ENCODE measurements at places on chromosomes 1 and 21.
A peak's percentile ranks its signal among the peaks of the same experiment; 100 is the strongest.

- DNase-seq, result no peak
Observed at GRCh38 chr1:208615371-208615770, 371.2 kb upstream of the PLXNA2 start.

- no peak for DNase-seq
Observed at GRCh38 chr1:52628614-52629324, 4.2 kb upstream of the SHISAL2A start.

DNA sequence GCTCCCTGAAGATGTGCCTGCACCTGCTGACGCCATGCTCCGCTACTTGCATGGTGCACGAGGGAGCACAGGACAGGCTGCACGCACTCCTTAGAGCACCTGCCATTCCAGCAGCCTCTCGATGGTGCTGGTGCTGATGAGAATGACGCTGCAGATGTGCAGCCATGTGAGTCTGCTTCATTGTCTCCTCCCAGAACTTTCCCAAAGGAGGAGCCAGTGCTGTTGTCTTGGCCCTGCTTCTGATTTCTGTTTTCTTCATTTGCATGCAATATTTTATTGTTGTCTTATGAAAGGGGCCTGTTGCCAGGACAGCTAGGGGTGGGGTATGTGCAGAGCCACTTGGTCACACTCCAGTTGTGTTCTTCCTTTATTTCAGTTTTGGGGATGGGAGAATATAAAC, 70.1 kb downstream of the PCBP3 start:
- no peak for DNase-seq

GRCh38 chr21:16071761-16072160, 342.0 kb downstream of the USP25 start:
- no peak for DNase-seq

- DNase-seq, result no peak
Observed at GRCh38 chr1:39954324-39954869, 548 bp upstream of the MFSD2A start.

DNA sequence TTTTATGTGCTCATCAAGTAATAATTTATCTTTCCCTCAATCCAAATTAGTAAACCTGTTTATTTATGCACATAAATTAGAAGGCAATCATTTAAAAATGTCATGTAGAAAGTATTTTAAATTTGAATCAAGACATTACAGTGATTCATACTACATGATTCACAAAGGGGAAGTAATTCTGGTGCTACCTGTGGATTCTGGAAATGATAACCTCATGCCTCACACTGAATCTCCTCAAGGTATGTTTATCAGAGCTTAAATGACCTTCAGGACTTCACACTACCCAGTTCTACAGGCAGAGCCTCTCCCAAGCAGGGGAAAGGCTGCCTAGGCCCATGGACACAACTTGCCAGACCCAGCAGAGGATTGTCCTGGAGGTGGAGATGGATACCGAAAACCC, 25.2 kb upstream of the TDRD10 start:
- no peak for DNase-seq

DNA sequence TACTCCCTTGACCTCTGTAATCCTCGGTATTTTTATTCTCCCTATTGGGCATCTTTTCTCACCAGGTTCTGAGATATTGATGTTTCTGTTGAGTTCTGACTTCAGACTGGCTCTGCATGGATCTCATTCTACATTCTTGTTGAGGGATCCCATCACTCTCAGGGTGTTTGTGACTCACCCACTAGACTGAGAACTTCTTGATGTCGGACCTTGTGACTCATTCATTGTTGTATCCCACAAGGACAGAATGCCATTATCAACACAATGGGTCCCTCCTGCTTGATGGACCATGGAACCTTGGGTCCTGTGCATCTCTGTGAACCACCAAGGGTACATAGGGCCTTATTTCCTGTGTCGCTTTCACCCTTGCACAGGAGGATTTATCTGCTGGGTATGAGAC, 174.1 kb downstream of the PBX1 start:
- DNase-seq, result no peak

GRCh38 chr1:59332983-59333382, 36.1 kb downstream of the FGGY start:
- DNase-seq, result peak; percentile 5

DNA sequence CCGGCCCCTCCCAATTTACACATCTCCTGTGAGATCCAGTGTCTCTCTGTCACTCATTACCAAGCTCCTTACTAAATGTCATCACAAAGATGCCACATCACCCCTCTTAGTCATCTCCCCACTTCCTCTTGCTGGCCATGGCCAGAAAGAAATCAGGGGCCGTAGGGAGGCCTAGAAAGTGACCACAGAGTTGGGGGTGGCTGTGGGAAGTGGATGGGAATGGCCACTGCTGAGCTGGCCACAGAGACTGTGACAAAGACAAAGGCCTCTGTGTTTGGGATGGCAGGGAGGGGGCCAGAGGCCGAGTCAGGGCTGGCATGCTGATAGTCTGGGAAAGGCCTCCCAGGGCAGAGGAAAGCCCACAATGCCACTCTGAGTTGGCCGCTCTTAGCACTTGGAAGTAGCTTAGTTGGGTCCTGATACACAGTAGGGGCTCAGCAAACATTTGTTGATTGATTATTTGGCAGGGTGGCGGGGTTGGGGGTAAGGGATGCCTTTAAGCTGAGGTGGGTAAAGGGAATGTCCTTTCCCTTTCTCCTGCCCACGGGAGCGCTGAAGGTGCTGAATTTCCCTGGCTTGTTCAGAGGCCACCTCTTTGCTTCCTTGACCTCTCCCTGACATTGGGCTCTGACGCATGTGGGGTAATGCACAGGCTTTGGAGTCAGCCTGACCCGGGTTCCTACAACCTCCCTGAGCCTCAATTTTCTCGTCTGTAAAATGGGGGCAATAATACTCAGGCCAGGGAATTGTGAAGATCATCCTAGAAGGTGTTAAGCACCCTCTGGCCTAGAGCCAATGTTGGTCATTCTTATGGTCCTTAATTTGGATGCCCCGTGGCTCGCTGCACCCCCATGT, 13.2 kb downstream of the NAV1 start:
- no peak for DNase-seq

DNA sequence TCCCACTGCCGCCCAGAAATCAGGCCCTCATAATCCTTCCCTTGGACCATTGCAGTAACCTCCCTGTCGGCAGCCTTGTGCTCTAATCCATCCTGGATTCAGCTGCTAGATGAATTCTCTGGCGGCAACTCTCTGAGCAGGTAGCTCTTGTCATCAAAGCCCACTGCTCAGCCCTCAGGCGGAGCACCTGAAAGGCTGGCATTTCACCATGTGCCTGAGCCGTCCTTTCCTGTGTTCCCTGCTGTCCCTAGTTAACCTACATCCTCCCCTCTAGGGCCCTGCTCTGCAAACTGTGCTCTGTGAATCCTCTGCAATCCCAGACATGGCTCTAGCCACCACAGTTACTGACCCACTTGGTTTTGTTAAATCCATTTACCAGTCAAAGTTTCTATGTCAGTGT, 118.0 kb downstream of the KAZN start:
- no peak for DNase-seq

- no peak for DNase-seq
Observed at GRCh38 chr1:53575141-53575954, 116.1 kb downstream of the DMRTB1 start.

DNA sequence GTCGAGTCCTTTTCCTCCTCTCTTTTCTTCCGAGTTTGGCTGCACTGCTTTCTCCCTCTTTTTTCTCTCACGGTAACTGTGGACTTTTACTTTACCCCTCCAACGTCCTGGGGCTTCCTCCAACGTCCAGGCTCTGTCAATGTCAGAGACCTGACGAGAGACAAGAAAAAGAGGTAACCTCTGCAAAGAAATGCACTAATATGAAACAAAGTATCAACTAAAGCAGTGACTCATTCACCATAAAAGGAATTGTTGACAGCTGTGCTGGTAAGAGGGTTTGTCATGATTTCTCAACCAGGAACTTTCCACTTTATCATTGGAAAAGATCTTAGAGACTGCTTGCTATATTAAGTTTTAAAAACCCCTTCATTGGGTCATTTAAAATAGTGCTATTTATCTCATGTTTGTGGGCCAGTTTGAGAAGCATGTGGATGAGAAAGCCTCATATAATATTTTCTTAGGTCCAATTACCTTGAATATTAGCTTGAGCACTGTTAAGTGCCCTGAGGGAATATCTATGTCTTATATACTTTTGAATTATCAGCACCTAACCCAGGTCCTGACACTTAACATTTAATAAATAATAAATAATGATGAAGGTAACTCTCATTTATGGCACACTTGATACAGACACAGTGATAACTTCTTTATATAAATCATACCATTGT, at the start of gene GBP2:
GBP2 (minus strand) TSS at position 202 of the 668 bp plus-strand sequence. CDS start 4,148 bp downstream, outside the sequence.
- DNase-seq, result peak; percentile 74

DNA sequence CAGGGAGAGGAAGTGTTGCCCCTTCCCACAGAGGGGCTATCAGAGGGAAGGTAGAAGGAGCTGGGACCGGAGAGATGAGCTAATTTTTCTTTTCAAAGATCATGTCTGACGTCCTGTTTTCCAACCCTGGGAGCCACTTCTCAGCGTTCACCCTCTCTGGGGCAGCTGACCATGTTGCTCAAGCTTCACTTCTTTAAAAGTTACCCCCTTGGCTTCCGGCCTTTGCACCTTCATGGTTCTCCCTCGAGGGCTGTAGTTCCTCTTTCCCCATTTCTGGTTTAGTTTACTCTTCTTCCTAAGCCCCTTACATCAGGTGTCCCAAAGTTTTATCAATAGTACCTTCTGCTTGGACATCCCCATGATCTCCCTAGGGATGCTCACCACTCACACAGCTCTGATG, 23.8 kb upstream of the CSF1 start:
- no peak for DNase-seq

DNA sequence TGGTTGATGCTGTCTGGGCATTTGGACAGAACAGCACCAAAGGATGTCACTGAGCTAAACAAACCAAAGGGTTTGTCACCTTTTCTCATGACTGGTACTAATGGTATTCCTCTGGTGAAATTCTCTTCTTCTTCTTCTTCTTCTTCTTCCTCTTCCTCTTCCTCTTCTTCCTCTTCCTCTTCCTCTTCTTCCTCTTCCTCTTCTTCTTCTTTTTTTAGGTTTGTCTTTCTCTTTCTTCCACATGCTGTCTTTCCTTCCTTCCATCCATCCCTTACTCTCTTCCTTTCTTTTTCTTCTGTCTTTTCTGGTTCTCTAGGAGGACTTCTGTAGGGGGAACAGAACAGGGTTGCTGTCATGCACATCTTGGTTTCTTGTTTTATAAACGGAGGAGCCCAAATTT, 9.3 kb upstream of the IGFN1 start:
- no peak for DNase-seq

GRCh38 chr21:45506241-45506817, 35.9 kb downstream of the SLC19A1 start:
- DNase-seq, result no peak

GRCh38 chr1:14500041-14500440, 98.4 kb upstream of the KAZN start:
- no peak for DNase-seq

DNA sequence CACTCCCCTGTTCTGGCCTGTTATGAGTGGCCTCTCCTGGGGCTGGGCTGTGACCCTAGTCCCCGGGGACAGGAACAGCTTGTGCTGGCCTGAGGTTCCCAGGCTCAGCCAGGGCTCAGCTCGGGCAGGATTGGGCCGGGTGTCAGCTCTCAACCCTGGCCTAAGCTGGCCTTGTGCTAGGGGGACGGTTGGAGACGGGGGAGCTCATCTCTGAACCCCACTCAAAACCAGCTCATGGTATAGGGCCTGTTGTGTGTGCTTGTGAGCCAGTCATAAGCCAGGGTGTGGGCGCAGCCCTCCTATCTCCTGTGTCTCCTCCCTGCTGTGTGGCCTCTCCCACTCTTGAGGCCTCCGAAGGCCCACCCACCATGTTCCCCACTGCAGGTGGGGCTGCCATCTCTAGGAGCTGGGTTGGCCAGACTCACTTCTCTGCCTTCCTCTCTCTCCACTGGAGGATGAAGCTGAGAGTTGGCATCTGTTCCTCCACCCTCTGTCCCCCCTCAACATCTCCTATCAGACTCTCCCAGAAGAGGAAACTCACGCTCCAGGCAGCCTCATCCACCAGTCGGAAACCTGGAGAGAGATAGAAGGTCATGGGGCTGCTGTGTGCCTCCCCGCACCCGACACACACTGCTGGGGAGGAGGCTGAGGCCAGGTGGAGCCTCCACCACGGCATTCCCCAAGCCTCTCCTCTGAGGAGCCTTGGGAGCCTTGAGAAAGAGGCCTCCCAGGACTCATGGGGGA, 1.4 kb downstream of the PEAR1 start:
- DNase-seq, result no peak

DNA sequence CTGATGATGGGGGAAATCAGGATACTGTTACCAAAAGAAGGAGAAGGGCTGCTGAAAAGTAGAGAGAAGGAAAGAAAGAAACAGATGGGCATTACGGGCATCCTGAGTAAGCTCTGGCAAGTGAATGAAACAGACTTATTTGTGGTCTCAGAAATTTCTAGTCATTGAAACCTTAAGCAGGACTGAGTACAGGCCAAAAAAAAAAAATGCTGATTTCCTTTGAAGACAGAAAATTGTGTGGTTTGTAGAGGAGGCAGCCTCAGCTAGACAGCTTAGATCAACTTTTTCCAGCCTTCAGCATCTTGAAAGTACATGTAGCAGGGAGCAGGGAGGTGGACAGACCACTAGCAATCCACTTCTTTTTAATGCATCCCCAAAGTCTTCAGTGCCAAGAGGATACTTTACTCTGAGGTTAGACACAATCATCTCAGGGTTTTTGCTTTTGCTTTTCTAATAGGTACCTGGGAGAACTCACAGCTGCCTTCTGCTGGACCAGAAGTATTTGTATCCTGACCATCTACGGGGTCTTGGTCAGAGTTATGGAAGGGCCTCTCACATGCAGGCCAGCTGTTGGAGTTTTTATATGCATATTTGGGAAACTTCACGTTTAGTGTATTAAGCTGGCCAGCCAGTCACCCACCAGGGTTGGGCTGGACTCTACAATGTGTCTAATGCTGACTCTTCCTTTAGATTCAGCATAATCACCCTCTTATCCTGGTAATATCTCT, 10.6 kb upstream of the CAPZB start:
- no peak for DNase-seq

GRCh38 chr1:100661176-100661575, 58.4 kb upstream of the VCAM1 start:
- DNase-seq, result no peak

GRCh38 chr1:236002572-236002971, 62.3 kb downstream of the NID1 start:
- DNase-seq, result no peak

- no peak for DNase-seq
Observed at GRCh38 chr1:201493757-201494617, 12.9 kb downstream of the CSRP1 start.

DNA sequence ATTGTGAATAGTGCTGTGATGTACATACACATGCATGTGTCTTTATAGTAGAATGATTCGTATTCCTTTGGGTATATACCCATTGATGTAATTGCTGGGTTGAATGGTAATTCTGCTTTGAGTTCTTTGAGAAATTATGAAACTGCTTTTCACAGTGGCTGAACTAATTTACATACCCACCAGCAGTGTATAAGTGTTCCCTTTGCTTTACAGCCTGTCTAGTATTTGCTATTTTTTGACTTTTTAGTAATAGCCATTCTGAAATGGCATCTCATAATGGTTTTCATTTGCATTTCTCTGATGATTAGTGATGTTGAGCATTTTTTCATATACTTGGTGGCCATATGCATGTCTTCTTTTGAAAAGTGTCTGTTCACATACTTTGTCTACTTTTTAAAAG, 54.5 kb upstream of the FAM78B start:
- DNase-seq, result no peak

GRCh38 chr1:182303778-182304177, 87.8 kb downstream of the GLUL start:
- no peak for DNase-seq

Data from CD4-positive, alpha-beta T cell treated with Interleukin-17A for 1 hour (primary cell).